ENCODE measurements at places on chromosomes 12 and 14.
A peak's percentile ranks its signal among the peaks of the same experiment; 100 is the strongest.

GRCh38 chr14:101721951-101722661 lies 39.4 kb upstream of the PPP2R5C start:
- DNase-seq, result peak; percentile 24

DNA sequence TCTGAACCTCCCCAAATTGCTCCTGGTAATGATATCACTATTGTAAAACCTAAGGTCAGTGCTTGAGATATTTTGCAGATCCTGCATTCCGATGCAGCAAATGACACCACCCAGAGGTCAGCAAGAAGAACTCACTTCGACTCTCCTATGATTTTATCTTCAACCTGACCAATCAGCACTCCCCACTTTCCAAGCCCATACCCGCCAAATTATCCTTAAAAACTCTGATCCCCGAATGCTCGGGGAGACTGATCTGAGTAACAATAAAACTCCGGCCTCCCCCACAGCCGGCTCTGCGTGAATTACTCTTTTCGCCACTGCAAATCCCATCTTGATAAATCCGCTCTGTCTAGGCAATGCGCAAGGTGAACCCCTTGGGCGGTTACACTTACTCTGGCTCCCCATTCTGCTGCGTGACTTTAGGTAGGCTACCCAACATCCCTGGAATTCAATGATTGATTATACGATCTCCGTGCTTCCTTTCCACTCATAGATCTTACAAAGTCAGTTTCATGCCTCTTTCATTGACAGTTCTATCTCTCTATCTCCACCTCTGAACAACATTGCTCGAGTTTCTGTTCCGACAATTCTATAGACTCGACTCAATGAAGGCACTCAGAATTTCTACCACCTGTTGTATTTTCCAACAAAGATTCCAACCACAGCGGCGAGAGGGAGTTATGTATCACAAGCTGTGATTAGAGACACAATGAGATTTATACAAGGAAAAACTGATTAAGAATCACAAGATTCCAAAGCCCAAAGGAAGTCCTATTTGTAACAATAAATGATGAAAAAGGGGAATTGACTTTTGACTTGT lies 939 bp downstream of the NPC2 start:
- no peak for DNase-seq

GRCh38 chr14:21098076-21098891 lies at the start of gene ZNF219:
Gene ZNF219 (minus strand): TSS chr14:21098655. CDS start chr14:21093591, 5,064 bp downstream.
- no peak for DNase-seq

DNA sequence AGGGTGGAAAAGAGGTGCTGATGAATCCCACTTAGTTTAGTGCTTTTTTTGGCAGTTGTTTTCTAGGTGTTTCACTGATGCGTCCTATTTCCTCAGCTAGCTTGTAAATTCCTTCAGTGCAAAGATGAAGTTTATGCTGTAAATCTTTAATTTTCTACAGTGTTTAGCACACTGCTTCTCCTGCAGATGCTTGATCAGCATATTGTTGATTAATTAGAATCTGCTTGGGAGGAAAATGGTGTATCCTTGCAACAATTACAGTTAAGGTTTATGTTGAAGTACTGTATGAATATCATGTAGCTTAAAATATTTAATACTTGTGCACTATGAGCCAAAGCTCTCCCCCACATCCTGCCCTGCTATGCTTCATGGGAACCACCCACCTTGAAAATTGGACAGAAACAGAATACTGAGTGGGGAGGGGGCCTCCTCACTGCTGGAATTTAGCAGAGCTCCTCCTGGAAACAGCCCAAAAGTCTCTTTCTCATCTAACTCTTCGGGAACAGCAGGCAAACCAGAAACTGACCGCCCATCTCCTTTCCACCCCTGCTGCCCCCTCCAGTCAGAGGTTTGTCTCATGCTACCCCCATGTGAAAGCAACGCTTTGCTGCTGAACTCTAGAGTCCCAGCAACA lies 20.3 kb upstream of the DHRS4 start:
- DNase-seq, result no peak

DNA sequence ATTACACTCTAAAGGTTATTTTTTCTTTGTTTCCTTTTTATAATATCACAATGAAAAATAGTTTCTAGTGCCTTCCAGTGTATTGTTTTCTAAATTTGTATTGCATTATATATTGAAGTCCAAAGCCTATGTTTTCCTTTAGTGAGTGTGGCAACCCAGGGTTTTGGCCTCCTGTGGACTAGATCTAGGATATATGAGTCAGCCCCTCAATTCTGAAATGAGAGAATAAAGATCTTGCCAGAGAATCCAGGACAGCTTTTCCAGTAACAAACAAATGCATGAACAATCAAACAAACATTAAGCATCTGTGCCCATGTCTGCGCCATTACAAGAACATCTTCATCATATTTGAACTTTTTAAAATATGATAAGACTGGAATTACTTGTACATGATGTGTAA lies 70.7 kb upstream of the SSTR1 start:
- no peak for DNase-seq

- DNase-seq, result no peak
Measured at GRCh38 chr12:92439420-92439805, 263.4 kb upstream of the PLEKHG7 start.

DNA sequence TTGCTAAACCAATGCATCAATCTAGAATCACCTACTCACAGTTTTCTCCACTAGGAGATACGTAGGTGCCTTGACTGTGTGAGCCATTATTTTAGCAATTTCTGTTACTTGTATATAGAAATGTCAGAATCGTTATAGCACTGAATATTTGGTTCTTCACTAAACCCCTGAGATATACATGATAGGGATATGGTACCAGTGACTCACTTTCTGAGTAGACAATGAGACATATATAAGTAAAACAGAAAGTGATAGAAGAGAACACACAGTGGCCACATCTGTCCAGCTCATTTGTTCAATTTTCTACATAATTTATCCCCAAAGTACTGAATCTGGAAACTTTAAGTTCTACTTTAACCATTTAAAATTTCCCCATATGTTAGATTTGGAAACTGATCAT lies 1505.5 kb upstream of the TMEM132C start:
- DNase-seq, result no peak

DNA sequence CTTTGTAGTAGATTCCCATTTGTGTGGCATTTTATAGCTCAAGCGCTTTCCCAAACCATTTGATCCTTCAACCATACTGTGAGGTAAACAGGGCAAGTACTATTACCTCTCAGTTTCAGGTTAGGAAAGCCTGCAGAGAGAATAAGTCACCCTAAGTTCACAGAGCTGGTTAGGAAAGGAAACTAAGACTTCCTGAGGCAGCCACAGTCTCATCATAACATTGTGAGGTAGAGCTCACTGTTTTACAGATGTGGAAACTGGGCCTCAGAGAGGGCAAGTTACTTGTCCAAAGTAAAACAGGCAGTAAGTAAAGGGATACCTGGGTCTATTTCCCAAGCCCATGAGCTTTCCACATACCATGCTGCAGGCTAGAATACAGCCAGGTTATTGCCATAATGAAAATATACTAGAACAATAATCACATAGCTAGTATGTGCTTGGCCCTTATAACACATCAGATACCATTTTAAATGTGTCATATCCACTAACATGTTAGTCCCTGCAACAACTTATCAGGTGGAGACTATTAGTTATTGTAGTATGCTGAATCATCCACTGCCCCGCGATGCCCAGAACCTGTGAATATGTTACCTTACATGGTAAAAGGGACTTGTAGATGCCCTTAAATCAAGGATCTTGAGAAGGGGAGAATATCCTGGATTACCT lies 150.9 kb upstream of the GRIP1 start:
- no peak for DNase-seq

DNA sequence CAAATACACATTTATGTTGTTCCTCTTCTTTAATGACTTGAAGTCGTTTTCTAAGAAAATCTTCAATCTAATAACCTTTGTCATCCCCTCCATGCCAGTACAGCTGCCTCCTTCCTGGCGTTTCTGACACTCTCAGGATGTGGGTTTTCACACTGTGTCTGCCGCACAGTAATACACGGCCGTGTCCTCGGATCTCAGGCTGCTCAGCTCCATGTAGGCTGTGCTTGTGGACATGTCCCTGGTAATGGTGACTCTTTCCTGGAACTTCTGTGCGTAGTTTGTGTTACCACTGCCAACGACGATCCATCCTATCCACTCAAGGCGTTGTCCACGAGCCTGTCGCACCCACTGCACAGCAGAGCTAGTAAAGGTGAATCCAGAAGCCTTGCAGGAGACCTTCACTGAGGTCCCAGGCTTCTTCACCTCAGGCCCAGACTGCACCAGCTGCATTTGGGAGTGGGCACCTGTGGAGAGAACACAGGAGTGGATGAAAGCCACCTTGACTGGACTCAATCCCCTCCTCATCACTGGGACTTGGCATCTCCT lies 1095.9 kb downstream of the TMEM121 start:
- DNase-seq, result no peak

GRCh38 chr14:101109981-101110728 lies 206.6 kb upstream of the RTL1 start:
- DNase-seq, result no peak

DNA sequence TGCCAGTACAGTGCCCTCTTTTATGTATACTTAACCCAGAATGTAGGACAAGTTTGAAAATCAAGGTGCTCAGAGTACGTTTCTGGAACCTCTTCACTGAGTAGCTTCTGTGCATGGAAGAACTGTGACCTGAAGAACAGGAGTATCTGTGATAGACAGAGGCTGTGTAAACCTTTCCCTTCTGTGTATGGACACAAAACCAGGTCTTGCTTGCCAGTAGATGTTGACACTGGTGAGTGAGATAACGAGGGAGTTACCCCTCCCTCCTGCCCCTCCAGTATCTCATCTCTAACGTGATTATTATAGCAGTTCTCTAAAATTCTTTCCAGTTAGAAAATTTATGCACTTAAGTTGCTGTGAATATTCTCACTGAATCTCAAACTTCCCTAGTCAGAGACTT lies 170.8 kb downstream of the RPL10L start:
- DNase-seq, result no peak

DNA sequence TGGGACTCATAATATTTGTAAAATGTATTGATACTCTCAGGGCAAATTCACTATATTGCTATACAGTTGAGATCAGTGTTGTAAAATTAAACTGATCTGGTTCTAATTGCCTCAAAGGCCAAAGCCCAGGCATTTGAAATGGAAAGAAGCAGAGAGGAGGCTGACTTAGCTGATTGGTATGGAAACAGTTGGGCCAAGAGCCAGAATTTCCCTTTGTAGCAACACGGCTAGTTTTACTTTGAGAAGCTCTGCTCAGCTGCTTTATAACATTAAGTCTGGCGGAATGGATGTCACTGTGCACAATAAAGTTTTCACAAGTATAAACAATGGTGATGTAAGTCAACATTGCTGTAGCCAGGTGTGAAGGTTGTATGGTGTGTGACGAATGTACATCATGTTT lies 186.4 kb downstream of the MSRB3 start:
- no peak for DNase-seq

DNA sequence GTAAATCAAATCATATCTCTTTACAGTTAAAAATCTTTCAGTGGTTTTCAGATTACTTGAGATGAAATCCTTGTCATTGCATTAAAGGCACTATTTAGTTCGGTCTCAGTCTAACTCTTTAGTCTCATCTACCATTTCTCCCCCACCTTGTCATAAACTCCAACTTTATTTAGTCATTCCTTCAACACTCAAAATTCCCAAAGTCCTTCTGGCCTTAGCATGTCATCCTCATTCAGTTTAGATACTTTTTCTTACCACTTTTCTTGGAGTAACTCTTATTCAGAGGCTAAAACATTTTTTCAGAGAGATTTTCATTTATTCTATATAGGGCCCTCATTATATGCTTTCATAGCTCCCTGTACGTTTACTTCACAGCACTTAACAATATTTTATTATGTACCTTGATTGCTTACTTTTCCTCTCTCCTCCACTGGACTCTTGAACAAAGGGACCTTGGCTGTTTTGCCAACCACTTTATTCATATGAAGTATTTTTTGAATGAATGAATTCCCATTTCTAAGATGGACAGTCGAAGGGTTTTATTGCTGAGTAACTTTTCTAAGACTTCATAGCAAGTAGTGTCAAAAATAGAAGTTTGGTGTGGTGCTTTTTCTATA lies 12.8 kb downstream of the USP15 start:
- no peak for DNase-seq

DNA sequence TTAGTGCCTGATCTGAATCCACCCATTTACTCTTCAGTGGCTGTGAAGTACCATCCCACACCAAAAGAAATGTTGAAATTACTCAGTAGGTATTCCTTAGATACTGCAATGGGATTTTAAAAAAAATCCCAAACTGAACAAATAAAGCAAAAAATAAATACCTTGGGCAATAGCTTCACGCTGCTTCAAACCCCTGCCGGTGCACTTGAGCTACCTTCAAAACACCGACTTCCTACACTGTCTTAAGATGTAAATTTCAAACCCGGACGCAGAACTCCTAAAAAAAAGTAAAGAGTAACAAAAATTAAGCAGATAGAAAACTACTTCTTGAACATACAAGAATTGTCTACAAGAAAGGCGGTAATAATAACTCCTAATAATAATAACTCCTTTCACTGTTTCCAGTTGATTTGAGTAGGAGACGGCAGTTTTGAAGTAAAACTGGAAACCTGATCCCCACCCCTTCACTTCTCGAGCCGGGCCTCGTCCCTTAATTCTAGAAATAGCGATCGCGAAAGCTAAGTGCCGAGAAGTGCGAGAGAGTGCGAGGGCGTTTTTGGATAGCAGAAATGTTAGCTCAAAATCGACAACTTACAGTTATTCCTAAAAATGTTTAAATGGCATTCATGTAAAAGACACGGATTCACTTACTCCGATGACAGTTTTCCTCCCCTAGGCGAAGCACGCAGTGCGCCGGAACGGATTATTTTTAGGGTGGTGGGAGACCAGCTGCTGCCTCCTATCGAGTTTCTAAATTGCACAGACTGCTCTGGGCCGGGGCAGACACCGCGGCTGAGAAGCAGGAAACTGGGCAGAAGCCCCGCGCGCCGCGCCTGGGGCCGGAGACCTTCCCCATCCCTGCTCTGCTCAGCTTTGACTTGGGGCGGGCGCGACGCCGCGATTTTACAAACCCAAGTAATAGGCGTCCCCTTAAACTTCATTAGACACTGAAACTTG lies at the start of gene ABCC9:
Gene ABCC9, minus strand, starts transcription at position 878 of the 957 bp plus-strand sequence. CDS start 4,752 bp downstream, outside the sequence.
- no peak for DNase-seq

- no peak for DNase-seq
Measured at GRCh38 chr12:24507827-24508226, 441.1 kb downstream of the BCAT1 start.

DNA sequence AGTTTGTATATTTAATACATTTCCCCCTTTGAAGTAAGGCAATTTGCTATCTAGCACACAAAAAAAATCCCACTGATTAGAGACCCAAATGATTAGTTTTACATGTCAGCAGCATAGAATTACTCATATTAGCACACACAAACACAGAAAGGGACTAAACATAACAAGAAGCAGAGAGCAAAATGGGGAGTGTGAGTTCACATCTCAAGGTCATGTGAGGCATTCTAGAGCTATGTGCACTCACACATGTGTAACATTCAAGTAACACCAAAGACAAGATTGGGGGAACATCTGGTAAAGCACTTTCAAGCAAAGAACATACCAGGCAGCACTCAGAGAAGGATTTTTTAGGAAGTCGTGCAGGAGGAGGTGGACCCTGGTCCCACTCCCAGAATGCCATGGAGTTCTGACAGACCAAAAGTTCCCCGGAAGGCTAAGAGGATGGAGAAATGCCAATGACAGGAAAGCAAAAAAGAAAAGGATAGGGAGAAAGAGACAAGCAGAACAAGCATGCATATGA lies 105.8 kb upstream of the SINHCAF start:
- DNase-seq, result no peak

- DNase-seq, result peak; percentile 18
Measured at GRCh38 chr12:108689314-108690190, 41.8 kb downstream of the CORO1C start.

All from stimulated activated CD4-positive, alpha-beta T cell treated with anti-CD3 and anti-CD28 coated beads, TNF-alpha, amount 100 ng/mL, for 4 hours (primary cell).